ENCODE measurements at places on chromosomes 13 and 19.

- no peak for DNase-seq
Measured at GRCh38 chr13:51675385-51675784, 91.1 kb downstream of the WDFY2 start.

- DNase-seq, result no peak
Measured at GRCh38 chr13:23687614-23688013, 117.4 kb downstream of the TNFRSF19 start.

DNA sequence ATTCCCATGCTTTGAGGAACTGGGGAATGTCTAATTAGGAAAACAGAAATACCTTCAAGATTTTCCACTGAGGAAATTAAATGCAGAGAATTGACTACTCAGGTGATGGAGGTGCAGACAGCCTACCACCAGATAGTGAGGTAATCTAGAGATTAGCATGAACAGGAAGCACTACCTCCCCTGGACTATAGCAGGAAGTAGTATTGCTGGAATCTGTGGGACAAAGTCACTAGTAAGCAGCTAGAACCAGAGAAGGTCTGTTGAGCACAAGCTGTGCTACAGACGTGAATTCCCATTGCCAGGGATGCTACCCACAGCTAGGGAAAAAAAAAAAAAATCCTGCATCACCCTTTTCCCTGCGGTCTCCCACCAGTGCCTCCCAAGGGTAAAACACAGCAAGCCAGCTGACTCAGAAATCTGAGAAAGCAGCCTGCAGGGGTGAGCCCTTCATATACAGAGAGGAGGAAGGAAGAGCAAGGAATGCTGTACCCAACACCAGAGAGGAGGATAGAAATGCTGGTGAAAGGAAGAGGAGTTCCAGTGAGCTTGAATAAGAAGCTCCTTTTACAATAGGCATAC is 10.2 kb downstream of the ENOX1 start:
- DNase-seq, result no peak

DNA sequence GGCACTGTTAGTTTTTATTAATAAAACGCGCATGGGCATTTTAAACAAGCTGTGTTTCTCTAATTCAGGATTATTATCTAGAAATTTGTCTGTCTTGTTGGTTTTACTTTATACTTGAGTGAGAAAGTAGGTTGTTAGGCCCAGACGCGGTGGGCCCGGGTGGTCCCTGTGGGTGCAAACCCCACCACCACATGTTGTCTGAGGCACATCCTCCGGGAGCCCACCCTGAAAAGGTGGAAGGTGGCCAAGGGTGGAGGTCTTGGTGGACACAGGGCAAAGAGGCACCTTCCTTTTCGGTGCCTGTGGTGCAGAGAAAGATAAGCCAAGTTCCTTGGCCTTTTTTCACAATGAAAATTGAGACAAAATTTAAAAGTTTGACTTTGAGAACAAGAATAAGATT is 16.6 kb downstream of the ATP4B start:
- DNase-seq, result no peak

GRCh38 chr19:41025411-41025810 is 34.3 kb downstream of the CYP2B6 start:
- DNase-seq, result no peak

GRCh38 chr13:24159357-24159756 is 1.2 kb upstream of the SPATA13 start:
- no peak for DNase-seq

GRCh38 chr13:43408274-43408673 is 378.5 kb downstream of the ENOX1 start:
- DNase-seq, result no peak

DNA sequence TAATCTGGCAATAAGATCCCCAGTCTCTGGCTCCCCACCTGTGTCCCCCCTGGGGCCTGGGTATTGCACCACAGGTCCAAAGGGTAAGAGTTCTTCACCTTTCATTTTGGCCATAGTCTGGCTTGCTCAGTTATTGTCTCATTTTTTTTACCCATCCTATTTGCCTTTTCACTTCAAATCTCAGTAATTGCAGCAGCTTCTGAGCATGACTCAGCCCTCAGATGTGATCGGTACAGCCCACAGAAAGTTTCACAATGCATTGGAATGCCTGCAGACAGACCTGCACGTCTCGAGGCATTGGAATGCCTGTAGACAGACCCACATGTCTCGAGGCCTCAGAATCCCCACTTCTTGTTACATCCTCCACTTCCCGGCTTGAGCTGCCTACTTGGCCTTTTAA is 173.6 kb downstream of the NUFIP1 start:
- DNase-seq, result no peak

- no peak for DNase-seq
Measured at GRCh38 chr13:76758257-76758656, 127.9 kb downstream of the KCTD12 start.

- DNase-seq, result no peak
Measured at GRCh38 chr13:31495336-31495735, 244.0 kb upstream of the RXFP2 start.

- DNase-seq, result no peak
Measured at GRCh38 chr13:111904166-111904565, 162.8 kb upstream of the SOX1 start.

- no peak for DNase-seq
Measured at GRCh38 chr19:43553656-43554055, 20.7 kb downstream of the ZNF575 start.

DNA sequence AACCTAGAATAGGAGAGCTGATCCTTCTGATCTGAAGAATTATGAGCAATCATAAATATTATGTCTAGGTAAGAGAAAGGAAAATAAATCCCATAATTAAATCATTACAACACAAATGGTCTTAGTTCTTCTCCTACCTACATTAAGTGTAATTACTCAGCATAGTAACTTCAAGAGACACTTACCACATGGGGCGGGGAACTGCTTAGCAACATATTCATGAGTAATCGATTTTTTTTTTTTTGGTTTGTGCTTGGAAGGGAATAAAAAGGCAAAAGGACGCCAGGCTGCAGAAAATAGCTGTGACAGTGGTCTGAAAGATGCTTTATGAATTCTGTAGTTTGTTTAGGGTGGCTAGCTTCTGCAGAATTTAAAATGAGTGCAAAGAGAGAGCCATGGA is 103.3 kb upstream of the HTR2A start:
- no peak for DNase-seq

DNA sequence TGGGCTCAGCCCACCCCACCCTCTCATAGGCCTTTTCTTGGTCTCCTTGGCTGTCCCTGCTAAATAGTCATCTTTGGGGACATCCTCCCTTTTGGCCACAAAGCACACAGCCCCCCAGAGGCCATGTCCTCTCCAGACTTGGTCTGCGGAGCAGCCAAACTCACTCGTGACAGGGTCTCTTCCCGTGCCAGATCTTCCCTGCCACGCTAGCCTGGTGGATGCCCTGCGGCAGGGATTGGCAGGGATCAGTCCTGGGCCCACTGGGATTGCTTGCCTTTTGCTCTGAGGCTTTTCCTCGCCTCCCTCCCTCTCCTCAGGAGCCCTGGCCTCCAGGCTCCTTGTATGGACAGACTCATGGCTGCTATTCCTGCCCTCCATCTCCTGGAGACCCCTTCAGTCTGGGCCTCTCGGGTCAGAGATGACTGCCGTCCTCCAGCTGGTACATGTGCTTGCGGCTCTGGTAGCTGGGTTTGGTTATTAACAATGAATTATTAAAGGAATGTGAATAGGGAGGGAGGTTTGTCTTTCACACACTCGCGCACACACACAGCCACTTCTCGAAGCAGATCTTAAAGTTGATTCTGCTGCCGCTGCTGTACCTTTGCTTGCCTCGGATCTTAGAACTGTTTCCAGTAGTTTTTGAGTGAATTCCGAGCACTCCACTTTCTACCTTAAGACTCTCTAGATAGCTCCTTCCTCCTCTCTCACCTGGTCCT is 45.1 kb downstream of the NFIX start:
- DNase-seq, result no peak

- DNase-seq, result no peak
Measured at GRCh38 chr13:54950546-54950945, 1921.9 kb downstream of the OLFM4 start.

GRCh38 chr19:13015361-13016223 is 20.3 kb downstream of the NFIX start:
- DNase-seq, result no peak

- no peak for DNase-seq
Measured at GRCh38 chr19:43468354-43469159, 3.1 kb upstream of the LYPD3 start.

GRCh38 chr19:13974073-13974472 is 21.8 kb downstream of the DCAF15 start:
- DNase-seq, result peak; percentile 44

DNA sequence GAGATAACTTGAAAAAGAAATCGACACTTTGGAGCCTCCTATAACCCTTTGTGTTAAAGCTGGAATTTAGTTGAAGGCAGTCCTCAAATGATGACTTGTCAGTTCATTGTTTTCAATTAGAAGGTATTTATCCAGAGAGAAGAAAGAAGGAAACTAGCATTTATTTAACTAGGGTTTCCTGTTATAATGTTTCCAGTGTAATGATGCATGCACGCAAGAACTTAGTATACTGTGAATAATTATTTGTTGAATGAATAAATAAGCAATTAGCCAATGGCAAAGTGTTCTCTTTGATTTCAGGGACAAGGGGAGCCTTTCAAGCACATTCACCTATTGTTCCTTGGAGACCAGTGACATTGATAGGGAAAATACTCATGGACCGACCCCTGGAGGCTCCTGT is 307.4 kb downstream of the KLF5 start:
- no peak for DNase-seq

DNA sequence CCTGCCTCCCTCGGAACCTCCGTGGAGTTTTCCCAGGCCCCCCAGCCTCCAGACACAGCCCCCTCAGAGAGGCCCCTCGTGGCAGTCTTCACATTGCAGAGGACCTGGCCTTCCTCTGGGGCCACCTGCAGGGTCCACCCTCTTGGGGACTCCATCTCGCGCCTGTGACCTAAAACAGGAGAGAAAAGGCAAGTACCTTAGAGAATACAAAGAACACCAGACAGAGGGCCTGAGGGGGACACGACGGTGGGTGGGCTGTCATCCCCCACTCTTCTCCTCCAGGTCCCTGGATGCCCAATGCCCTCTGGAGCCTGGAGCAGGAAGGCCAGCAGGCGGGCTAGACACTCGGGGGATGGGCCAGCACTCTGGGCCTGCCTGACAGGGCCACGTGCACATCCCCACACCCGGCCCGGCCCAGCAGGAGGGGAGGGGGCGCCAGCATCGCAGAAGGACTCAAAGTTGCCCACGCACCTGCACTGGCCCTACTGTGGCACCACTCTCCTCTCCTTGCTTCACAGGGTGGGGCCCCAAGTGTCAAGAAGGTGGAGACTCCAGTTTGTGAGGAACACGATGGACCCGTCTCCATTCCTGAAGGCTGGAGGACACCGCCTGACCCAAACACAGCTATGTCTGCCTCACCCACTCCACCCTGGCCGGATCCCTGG is 4.3 kb upstream of the A1BG start:
- no peak for DNase-seq

DNA sequence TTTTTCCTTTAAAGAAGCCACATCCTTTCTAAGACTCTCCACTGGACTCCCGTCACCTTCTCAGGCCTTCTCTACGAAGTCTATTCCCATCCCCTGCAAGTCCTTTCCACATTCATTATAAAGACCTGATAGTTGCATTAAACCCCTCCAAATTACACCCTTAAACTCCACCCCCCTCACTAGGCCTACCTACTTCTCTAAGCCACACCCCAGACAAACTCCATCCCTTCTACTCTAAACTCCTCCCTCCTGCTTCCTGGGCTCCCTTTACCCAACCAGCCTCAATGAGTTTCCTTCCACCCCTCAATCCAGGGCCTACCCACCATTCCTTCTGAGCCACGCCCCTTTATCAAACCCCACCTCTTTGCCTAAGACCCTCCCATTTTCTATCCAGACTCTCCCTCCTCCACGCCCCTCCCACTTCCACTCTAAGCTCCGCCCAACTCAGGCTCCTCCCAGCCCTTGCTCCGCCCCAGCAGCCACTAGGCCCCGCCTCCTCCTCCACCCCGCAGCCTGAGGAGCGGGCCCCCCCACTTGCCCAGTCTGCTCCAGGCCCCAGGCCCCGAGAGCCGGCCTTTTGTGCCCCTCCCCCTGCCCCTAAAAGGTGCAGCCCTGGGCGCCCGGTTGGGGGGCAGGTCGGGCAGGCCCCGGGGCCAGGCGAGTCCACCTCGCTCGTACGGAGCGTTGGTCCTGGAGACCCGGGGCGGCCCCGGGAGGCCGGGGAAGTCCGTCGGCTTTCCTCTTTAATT is 424 bp downstream of the FIZ1 start:
- peak; percentile 85 for DNase-seq

DNA sequence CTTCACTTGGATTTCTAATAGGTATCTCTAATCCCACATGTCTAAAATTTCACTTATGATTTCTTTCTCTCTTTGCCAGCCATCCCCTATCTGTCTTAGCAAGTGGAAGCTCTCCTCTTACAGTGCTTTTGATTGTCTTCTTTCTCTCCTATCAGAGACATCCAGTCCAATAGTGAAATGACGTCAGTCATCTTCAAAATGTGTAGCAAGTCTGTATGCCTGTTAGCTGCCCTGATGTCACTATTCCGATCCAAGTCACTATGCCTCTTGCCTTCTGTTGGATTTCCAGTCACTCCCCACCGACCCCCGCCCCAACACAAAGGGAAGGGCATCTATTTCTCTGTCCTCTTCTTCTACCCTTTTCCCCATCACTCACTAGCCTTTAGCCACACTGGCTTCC is 96.4 kb downstream of the WASF3 start:
- DNase-seq, result no peak

GRCh38 chr13:33537026-33537425 is 251.5 kb upstream of the STARD13 start:
- no peak for DNase-seq

- no peak for DNase-seq
Measured at GRCh38 chr19:3407556-3408516, 41.5 kb downstream of the NFIC start.

DNA sequence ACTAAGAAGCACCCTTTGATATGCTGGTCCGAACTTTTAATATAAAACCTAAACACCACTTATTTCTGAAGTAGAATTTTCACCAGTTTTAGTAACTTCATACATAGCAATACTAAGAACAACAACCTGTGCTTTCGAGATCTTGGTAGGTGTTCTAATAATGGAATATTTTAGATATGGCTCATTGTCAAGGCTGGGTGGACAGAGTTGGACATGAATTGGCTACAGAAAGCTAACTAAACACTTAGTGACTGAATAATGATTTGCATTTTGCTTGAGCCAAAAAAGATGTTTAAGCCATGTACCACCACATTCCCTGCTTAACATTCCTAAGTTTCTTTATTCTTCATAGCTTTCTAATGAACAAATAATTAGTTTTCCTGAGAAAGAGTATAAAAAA is 344.3 kb upstream of the SGCG start:
- no peak for DNase-seq

DNA sequence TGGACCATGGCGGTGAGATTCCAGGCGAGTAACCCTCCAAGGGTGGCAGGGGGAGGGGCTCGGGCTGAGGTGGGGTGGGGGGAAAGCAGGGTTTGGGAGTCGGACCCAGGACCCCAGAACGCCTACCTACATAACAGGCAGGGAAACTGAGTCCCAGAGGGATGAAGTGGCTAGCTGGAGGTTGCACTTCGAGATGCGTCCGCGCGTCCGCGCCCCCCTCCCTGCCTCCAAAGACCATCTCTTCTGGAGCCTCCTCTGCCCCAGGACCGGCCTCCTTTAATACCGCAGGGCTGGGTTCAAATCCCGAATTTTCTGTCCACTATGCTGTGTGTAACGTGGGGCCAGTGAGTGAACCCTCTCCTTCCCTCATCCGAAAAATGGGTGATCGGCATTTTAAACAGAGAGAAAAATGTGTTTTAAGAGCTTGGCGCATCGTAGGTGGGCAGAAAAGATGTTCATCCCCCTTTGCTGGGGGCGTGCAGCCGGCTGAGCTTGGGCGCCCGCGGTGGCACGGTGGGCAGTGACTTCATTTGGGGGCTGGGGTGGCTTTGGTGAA is 13.8 kb downstream of the TJP3 start:
- DNase-seq, result no peak

All from activated naive CD4-positive, alpha-beta T cell (primary cell).